ENCODE measurements at places on chromosomes 3 and 15. TPM values are rescaled to one million over a fixed set of nuclear protein-coding genes. Genes with fewer than 3 reads are reported as not detected.

- H3K4me1 ChIP-seq: no peaks in the 10 kb centered on the region
- H3K36me3 ChIP-seq: no peaks in the 10 kb centered on the region
- H3K27ac ChIP-seq: no peak overlapping the region
- H3K27me3 ChIP-seq: no peaks in the 10 kb centered on the region
These were observed 133.6 kb downstream of the TIGIT start for GRCh38 chr3:114427285-114428043.

- no peak overlapping the region for H3K27ac ChIP-seq
- DNase-seq: no peak
- no peaks in the 10 kb centered on the region for H3K4me1 ChIP-seq
- no peaks in the 10 kb centered on the region for H3K36me3 ChIP-seq
- H3K27me3 ChIP-seq: no peaks in the 10 kb centered on the region
- no peak overlapping the region for H3K4me3 ChIP-seq
These were observed 19.8 kb upstream of the ACOX2 start for GRCh38 chr3:58556761-58557221.

GRCh38 chr3:179865861-179866505 lies 170.8 kb downstream of the PEX5L start:
- H3K4me3 ChIP-seq: no peak overlapping the region
- no peak for DNase-seq
- H3K4me1 ChIP-seq: no peaks in the 10 kb centered on the region
- H3K27ac ChIP-seq: no peak overlapping the region

DNA sequence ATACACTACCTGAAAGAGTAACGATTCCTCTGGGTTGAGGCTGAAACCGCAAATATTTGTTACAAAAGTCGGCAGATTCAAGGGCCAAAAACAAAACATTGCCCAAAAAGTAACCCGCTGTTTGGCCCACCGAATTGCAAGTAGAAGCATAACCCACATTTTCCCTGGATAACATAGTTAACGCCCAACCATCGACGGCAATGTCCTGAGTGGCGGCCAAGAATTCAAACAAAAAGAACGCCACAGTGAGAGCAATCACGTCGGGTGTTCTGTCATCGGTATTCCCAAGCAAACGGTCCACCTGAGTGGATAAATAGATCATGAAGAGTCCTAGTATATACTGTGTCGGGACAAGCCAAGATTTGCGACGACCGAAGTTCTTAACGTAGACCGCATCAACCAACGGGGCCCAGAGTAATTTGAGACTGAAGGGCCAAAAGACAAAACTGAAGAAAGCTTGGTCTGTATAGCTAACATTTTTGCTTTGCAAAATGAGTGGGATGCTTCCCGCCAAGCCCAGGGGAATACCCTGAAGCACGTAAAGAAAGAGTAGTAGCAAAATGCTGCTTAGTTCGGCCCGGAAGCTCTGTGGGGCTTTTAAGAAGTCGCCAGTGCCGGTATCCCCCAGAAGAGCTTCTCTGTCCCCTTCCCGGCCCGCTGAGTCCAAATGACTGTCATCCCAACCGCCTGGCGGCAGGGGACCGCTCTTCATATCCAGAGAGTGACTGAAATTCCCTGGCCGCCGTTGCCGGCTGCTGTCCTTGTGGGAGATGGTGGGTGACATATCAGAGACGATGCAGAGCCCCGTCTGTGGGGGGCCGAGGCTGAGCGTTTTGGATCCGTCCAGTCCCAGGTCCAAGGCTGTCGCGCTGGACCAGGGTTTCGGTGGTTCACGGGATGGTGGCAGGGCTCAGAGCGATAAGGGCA lies 750 bp downstream of the SLC33A1 start:
- peak overlapping the region; percentile 86 for H3K4me3 ChIP-seq
- peaks cover 3% of the 10 kb centered on the region for H3K36me3 ChIP-seq
- peak overlapping the region; percentile 91 for H3K27ac ChIP-seq
- 0 out of 2 replicates have a peak, but pooled peaks cover 8% of the 10 kb centered on the region for H3K4me1 ChIP-seq
- DNase-seq: no peak

- no peaks in the 10 kb centered on the region for H3K36me3 ChIP-seq
- no peaks in the 10 kb centered on the region for H3K4me1 ChIP-seq
- DNase-seq: no peak
- H3K27me3 ChIP-seq: no peaks in the 10 kb centered on the region
- no peak overlapping the region for H3K27ac ChIP-seq
These were observed 79.8 kb upstream of the IGF1R start for GRCh38 chr15:98568382-98569017.

- no peaks in the 10 kb centered on the region for H3K36me3 ChIP-seq
- no peaks in the 10 kb centered on the region for H3K27me3 ChIP-seq
- no peaks in the 10 kb centered on the region for H3K4me1 ChIP-seq
- DNase-seq: no peak
- H3K27ac ChIP-seq: no peak overlapping the region
These were observed 259.5 kb upstream of the LYSMD4 start for GRCh38 chr15:99992611-99993231.

GRCh38 chr3:196193736-196194541 lies 17.3 kb downstream of the ZDHHC19 start:
- DNase-seq: no peak
- H3K4me1 ChIP-seq: peaks cover 11% of the 10 kb centered on the region
- no peaks in the 10 kb centered on the region for H3K36me3 ChIP-seq

GRCh38 chr15:43134157-43134635 lies 810 bp downstream of the TMEM62 start:
- peak overlapping the region; percentile 86 for H3K27ac ChIP-seq
- no peaks in the 10 kb centered on the region for H3K27me3 ChIP-seq
- no peak for DNase-seq
- H3K4me1 ChIP-seq: peaks cover 11% of the 10 kb centered on the region
- peaks cover 4% of the 10 kb centered on the region for H3K36me3 ChIP-seq
- peak overlapping the region; percentile 70 for H3K4me3 ChIP-seq

GRCh38 chr3:53225651-53226050 lies 30.2 kb downstream of the TKT start:
- peaks cover 12% of the 10 kb centered on the region for H3K36me3 ChIP-seq
- no peak overlapping the region for H3K27ac ChIP-seq
- H3K4me3 ChIP-seq: no peak overlapping the region
- H3K4me1 ChIP-seq: no peaks in the 10 kb centered on the region
- H3K27me3 ChIP-seq: no peaks in the 10 kb centered on the region

- H3K4me3 ChIP-seq: no peak overlapping the region
- H3K27me3 ChIP-seq: no peaks in the 10 kb centered on the region
- no peaks in the 10 kb centered on the region for H3K36me3 ChIP-seq
- no peak for DNase-seq
- H3K4me1 ChIP-seq: peaks cover 14% of the 10 kb centered on the region
- H3K27ac ChIP-seq: no peak overlapping the region
These were observed 21.9 kb downstream of the PLXNA1 start for GRCh38 chr3:127004641-127005397.

- H3K27ac ChIP-seq: no peak overlapping the region
- peaks cover 8% of the 10 kb centered on the region for H3K4me1 ChIP-seq
- no peaks in the 10 kb centered on the region for H3K36me3 ChIP-seq
- no peak overlapping the region for H3K4me3 ChIP-seq
These were observed 6.8 kb downstream of the AVEN start for GRCh38 chr15:34031987-34032760.

- no peak overlapping the region for H3K4me3 ChIP-seq
- no peak overlapping the region for H3K27ac ChIP-seq
- H3K27me3 ChIP-seq: no peaks in the 10 kb centered on the region
- no peaks in the 10 kb centered on the region for H3K36me3 ChIP-seq
- H3K4me1 ChIP-seq: no peaks in the 10 kb centered on the region
- DNase-seq: peak; percentile 2
These were observed 60.2 kb downstream of the AGBL1 start for GRCh38 chr15:86139828-86140227.

DNA sequence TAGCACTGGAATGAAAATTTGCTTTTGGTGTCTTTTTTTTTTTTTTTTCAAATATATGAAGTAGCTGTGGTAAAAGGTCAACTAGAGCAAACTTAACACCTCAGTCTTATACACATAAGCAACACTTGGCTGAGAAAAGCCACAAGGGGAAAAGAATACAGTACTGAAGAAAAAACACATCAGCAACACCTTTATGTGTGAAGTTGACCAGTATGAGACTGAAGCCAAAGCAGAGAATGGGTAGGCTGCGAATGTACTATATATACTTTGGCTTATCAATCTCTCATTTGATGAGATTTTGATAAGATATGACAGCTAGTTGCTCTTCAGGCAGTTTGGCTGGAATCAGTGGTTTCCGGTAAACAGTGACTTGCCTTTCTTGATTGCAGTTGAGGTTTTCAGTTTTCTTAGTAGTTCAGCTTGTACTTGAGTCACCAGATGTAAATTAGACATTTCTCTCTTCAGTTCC lies 22.0 kb upstream of the ZCWPW2 start:
- H3K27ac ChIP-seq: no peak overlapping the region
- peaks cover 19% of the 10 kb centered on the region for H3K36me3 ChIP-seq
- no peaks in the 10 kb centered on the region for H3K4me1 ChIP-seq
- no peak overlapping the region for H3K4me3 ChIP-seq
- no peak for DNase-seq

DNA sequence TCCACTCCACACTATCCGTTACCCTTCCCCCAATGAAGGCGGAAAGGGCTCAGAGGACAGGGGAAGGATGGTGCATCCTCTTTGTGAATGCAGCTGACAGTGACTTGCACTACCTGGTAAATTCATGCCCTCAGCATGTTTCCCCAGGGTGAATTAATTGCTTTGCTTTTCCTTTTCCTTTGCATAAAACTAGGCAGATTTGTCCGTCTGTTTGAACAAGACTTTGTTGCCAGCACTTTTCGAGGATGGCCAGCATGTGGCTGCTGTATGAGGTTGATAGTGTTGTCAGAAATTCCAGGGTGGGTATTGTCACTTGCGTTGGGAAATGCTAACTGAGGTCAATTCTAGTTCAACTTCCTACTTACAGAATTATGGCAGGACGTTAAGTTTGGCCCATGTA lies 79.0 kb upstream of the RARB start:
- no peaks in the 10 kb centered on the region for H3K4me1 ChIP-seq
- H3K27me3 ChIP-seq: no peaks in the 10 kb centered on the region
- H3K36me3 ChIP-seq: no peaks in the 10 kb centered on the region
- no peak for DNase-seq
- H3K4me3 ChIP-seq: no peak overlapping the region

DNA sequence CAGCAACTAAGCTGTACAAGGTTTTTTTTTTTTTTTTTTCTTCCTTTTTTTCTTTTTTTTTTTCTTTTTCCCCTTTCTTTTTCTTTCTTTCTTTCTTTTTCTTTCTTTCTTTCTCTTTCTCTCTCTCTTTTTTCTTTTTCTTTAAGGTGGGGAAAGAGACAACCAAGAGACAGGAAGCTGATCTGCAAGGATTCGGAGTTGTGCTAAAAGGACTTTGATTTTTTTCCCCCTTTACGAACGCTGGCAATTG lies 148 bp downstream of the RBMS3 start:
- no peak for DNase-seq
- H3K36me3 ChIP-seq: no peaks in the 10 kb centered on the region
- H3K27me3 ChIP-seq: no peaks in the 10 kb centered on the region

DNA sequence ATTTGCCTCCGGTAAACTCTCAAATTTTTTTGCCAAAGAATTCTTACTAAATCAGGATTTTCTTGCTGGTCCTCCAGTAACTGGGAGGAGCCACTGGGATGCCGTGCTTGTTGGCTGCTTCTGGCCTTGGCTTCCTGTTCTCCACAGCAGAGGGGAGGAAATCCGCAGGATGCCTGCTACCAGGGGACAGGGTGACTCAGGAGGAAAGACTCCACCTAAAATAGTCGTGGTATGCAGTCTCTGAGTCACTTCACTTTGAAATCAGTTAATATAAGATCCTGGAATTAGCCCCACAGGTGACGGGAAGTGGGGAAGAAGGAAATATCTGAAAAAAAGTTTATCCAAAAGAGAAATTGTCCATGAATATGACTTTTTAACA lies 6.5 kb upstream of the TM4SF18 start:
- no peaks in the 10 kb centered on the region for H3K27me3 ChIP-seq
- peaks cover 31% of the 10 kb centered on the region for H3K4me1 ChIP-seq
- peak overlapping the region; percentile 100 for H3K27ac ChIP-seq

- no peak overlapping the region for H3K4me3 ChIP-seq
- H3K4me1 ChIP-seq: no peaks in the 10 kb centered on the region
These were observed 77.1 kb downstream of the SPSB4 start for GRCh38 chr3:141128126-141128777.

DNA sequence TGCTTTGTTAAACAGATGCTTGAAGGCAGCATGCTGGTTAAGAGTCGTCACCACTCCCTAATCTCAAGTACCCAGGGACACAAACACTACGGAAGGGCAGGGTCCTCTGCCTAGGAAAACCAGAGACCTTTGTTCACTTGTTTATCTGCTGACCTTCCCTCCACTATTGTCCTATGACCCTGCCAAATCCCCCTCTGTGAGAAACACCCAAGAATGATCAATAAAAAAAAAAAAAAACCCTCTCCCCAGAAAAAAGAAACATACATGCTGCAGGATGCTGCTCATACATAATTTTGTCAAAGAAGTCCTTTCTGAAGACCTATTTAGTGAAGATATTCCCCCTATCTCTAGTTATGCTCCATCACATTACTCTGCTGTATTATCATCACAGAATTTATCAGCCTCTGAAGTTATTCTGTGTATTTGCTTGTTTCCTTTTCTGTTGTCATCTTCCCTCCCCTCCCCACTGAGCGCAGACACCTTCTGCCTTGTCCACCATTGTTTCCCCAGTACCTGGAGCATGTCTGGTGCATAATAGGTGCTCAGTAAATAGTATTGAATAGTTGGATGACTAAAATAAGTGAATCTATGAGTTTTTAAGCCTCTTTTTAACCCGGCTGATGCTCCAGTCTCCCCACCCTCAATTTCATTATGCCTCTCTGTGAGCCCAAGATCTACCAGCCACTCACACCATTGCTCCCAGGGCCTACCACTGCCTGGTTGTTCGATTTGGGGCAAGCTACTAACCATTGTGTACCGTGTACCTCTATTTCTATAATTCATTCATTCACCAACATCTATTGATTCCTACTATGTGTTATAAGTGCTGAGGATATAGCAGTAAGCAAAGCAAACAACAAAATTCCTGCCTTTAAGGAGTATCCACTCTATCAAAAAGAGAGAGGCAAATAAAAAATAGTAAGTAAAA lies 4.0 kb upstream of the TM4SF1 start:
- no peaks in the 10 kb centered on the region for H3K27me3 ChIP-seq
- H3K36me3 ChIP-seq: no peaks in the 10 kb centered on the region
- DNase-seq: no peak
- H3K4me1 ChIP-seq: peaks cover 70% of the 10 kb centered on the region
- no peak overlapping the region for H3K4me3 ChIP-seq

DNA sequence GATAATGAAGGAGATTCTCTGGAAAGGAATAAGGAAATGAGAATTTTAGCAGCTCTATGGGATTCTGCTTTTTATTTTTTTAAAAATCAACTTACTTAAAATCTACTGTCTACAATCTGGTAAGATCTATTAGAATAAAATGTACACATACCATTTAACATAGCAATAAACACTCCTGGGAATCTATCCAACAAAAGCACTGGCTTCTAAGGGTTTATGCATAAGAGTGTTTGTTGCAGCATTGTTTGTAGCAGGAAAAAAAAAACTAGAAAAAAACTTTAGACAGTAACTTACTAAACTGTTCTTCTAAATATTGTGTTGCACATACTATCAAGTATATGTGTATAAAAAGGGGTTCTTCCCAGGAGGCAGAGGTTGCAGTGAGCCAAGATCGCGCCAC lies 15.7 kb upstream of the RBP1 start:
- H3K4me1 ChIP-seq: peaks cover 3% of the 10 kb centered on the region
- no peaks in the 10 kb centered on the region for H3K36me3 ChIP-seq
- no peak overlapping the region for H3K4me3 ChIP-seq
- DNase-seq: no peak
- peaks cover 2% of the 10 kb centered on the region for H3K27me3 ChIP-seq
- no peak overlapping the region for H3K27ac ChIP-seq

Gene TJP1
- 79.1 TPM for total RNA-seq

Gene LARP6
- total RNA-seq: 66.3 TPM

Gene STRA6
- 1.1 TPM for total RNA-seq
